Stimulated activated CD8-positive, alpha-beta memory T cell treated with anti-CD3 and anti-CD28 coated beads, Interleukin-2, amount 100 ng/mL, for 48 hours (primary cell): ENCODE measurements at places on chromosomes 2 and 18.

GRCh38 chr2:23292024-23292423 is 93.0 kb upstream of the KLHL29 start:
- no peak for DNase-seq

DNA sequence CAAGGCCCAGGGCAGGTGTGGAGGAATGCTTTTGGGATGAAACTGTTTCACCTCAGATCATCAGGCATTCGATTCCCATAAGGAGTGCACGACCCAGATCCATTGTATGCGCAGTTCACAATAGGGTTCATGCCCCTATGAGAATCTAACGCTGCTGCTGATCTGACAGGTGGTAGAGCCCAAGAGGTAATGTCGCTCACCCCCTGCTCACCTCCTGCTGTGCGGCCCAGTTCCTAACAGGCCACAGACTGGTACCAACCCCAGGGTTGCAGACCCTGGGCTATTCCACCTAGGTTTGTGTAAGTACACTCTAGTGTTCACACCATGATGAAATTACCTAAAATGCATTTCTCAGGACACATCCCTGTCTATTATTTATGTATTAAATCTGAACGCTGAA is 72.5 kb downstream of the COPS8 start:
- DNase-seq, result no peak

- no peak for DNase-seq
Observed at GRCh38 chr2:234481301-234481700, 15.6 kb downstream of the ARL4C start.

- DNase-seq, result no peak
Observed at GRCh38 chr2:67709835-67710234, 312.7 kb downstream of the ETAA1 start.

GRCh38 chr2:214410128-214410775 is 602 bp upstream of the VWC2L start:
- no peak for DNase-seq

GRCh38 chr2:225512876-225513540 is 113.5 kb downstream of the NYAP2 start:
- DNase-seq, result no peak

DNA sequence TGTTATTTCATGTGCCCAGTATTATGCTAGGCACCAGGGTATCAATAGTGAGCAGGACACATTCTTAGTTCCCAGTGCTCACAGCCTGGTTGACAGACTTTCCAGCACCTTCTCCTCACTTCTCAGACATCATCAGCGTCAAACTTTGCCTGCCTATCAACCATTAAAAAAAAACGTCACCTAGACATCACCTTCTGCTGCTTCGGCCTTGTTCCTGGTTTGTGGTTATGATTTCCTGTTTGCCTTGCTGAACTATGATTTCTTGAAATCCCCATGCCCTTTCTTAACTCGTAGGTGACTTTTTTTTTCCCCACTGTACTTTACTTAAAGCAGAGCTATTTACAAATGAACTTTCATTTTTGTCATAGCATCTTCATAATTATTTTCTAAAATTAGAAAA is 60.4 kb upstream of the NABP1 start:
- DNase-seq, result no peak

- DNase-seq, result no peak
Observed at GRCh38 chr18:30730915-30731314, 311.6 kb downstream of the DSC3 start.

DNA sequence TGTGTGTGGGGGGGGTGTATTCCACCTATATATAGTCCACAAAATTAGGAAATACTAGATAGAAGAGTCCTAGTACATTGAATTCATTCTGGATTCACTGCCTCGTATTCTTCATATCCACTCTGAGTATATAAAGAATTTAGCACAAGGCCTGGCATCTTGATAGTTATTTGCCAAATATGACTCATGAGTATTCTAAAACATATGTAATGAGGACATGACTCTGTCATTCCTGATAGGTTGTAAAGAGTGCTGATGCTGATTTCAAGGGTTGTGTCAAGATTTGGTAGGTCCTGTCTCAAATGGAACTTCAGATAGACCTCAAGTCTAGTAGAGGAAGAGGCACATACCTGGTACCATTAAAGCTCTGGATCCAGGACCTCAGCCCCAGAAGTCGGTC is 173.4 kb upstream of the BOD1L2 start:
- DNase-seq, result no peak

DNA sequence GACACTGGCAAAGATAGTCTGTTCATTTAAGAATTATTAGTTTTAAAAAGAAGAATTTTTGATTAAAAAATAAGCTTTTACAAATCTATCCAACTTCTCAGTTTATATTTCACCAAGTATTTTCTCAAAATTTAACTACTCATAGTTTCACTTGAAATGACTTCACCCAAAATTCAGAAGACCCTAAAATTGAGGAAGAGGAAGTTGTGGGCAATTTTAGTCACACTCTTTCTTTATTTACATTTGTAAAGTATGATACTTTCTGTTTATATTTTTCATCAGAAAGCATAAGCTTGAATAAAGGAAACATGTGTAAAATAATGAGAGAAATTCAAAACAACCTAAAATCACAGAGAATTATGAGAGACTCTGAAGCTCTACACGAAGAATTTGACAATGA is 278.8 kb upstream of the MEIS1 start:
- no peak for DNase-seq

DNA sequence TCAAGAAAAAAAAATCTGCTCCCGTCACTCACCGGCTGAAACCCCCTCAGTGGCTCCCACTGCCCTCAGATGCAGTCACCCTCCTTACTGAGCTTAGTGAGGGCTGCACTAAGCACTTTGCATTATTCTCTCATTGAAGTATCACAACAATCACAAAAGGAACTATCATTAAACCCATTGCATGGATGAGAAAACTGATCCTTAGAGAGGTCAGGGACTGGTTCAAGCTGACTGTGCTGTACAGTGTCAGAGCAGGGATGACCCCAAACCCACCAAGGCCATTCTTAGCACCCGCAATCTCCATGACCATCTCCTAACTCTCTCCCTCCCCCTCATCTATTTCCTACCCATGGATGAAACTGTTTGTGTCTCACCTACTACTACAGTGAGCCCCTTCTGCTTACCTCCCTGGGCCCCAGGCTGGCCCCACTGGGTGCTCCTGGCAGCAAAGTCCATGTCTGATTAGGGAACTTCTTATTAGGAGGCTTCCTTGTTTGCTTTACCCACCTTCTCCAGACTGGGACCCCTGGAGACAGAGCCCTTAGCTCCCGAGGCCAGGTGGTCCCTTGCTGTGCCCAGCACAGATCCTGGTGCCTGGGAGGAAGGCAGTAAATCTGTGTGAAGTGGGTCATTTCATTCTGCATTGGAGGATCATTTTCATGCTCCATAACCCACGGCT is 139.3 kb upstream of the ID2 start:
- DNase-seq, result no peak
